ENCODE measurements at places on chromosomes 6 and 20. TPM values are rescaled to one million over a fixed set of nuclear protein-coding genes. Genes with fewer than 3 reads are reported as not detected.

DNA sequence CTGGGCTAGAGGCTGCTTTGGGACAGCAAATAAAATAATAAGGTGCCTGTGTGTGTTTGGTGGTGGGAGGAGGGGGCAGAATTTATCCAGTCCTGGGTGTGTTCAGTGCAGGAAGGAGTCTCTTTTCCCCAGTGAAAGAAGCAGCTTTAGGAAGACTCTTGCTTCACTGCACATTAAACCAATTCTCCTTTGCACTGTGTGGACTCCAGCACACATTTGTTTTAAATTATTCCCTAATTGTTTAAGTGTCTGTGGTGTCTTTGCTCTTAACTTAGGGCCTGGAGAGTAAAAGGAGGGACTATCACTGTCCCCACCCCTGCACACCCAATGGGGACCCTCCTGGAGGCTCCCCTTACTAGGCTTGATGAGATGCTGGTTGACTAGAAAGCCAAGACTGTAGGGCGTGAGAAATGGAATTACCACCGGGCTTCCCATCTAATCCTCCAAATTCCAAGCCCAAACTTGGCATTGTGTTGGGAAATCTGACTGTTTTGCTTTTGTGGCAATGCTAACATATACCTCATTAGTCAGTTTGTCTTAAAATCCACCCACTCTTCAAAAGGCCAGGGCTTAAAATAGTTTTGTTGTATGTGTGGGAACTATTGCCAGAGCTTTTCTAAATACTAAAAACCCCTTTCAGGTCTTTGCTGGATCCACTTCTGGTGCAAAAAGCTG is 13.5 kb upstream of the DAAM2 start:
- no peaks in the 10 kb centered on the region for H3K4me1 ChIP-seq
- no peak for DNase-seq
- H3K27ac ChIP-seq: no peak overlapping the region
- no peaks in the 10 kb centered on the region for H3K27me3 ChIP-seq
- H3K36me3 ChIP-seq: no peaks in the 10 kb centered on the region
- no peak overlapping the region for H3K4me3 ChIP-seq

- H3K36me3 ChIP-seq: no peaks in the 10 kb centered on the region
- H3K4me1 ChIP-seq: no peaks in the 10 kb centered on the region
- H3K4me3 ChIP-seq: no peak overlapping the region
Observed at GRCh38 chr20:50837532-50838321, 42.9 kb downstream of the BCAS4 start.

- no peaks in the 10 kb centered on the region for H3K36me3 ChIP-seq
- no peaks in the 10 kb centered on the region for H3K27me3 ChIP-seq
- no peak overlapping the region for H3K27ac ChIP-seq
- DNase-seq: peak; percentile 25
- no peaks in the 10 kb centered on the region for H3K4me1 ChIP-seq
- no peak overlapping the region for H3K4me3 ChIP-seq
Observed at GRCh38 chr20:32965581-32966373, 38.5 kb downstream of the SUN5 start.

GRCh38 chr20:37219751-37220668 is 40.7 kb upstream of the MROH8 start:
- H3K36me3 ChIP-seq: peaks cover 22% of the 10 kb centered on the region
- H3K27me3 ChIP-seq: no peaks in the 10 kb centered on the region
- H3K4me1 ChIP-seq: peaks cover 7% of the 10 kb centered on the region
- no peak overlapping the region for H3K27ac ChIP-seq
- no peak for DNase-seq

- H3K27me3 ChIP-seq: no peaks in the 10 kb centered on the region
- H3K4me3 ChIP-seq: no peak overlapping the region
- DNase-seq: no peak
- H3K27ac ChIP-seq: no peak overlapping the region
- H3K36me3 ChIP-seq: peaks cover 38% of the 10 kb centered on the region
Observed at GRCh38 chr6:7215131-7215530, 97.9 kb downstream of the SSR1 start.

GRCh38 chr6:12178521-12178920 is 111.6 kb upstream of the EDN1 start:
- no peaks in the 10 kb centered on the region for H3K36me3 ChIP-seq
- H3K27ac ChIP-seq: no peak overlapping the region
- H3K27me3 ChIP-seq: no peaks in the 10 kb centered on the region
- no peaks in the 10 kb centered on the region for H3K4me1 ChIP-seq

- H3K27ac ChIP-seq: peak overlapping the region; percentile 34
- no peak for DNase-seq
- H3K4me3 ChIP-seq: no peak overlapping the region
- no peaks in the 10 kb centered on the region for H3K36me3 ChIP-seq
- no peaks in the 10 kb centered on the region for H3K27me3 ChIP-seq
Observed at GRCh38 chr6:43762966-43763695, 6.9 kb upstream of the VEGFA start.

DNA sequence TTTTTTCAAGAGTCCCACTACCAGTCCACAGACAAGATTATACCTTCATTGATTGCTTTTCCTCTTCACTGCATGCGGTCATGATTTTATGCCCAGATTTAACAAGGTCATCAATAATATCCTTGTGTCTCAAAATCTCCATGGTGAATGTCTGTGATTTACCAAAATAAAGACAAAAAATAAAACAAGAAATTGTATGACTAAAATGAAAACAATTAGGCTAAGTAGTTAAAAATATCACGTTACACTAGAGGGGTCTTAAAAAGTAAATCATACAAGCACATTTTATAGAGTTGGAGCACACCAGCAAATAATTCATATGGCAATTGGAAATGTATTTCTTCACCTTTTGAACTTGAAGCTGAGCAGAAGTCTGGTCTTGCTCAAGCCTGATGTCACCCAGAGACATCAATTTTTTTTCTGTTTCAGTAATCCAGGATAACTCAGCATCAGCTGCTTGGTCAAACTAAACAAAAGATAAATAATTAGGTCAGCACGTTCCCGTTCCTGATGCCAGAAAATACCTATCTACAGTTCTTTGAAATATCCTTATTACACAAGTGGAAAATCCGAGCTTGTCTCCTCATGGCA is 125.4 kb downstream of the DST start:
- no peaks in the 10 kb centered on the region for H3K27me3 ChIP-seq
- no peaks in the 10 kb centered on the region for H3K36me3 ChIP-seq
- no peak for DNase-seq

- H3K27ac ChIP-seq: no peak overlapping the region
- H3K4me1 ChIP-seq: no peaks in the 10 kb centered on the region
- H3K4me3 ChIP-seq: no peak overlapping the region
- no peak for DNase-seq
Observed at GRCh38 chr20:38252292-38253288, 7.9 kb downstream of the KIAA1755 start.

- no peaks in the 10 kb centered on the region for H3K27me3 ChIP-seq
- no peaks in the 10 kb centered on the region for H3K36me3 ChIP-seq
- no peak overlapping the region for H3K27ac ChIP-seq
- H3K4me1 ChIP-seq: no peaks in the 10 kb centered on the region
- no peak for DNase-seq
- no peak overlapping the region for H3K4me3 ChIP-seq
Observed at GRCh38 chr20:39518654-39519053, 556.5 kb downstream of the DHX35 start.

- no peak overlapping the region for H3K4me3 ChIP-seq
- no peak for DNase-seq
- no peaks in the 10 kb centered on the region for H3K36me3 ChIP-seq
- no peaks in the 10 kb centered on the region for H3K4me1 ChIP-seq
Observed at GRCh38 chr6:134984821-134985220, 34.9 kb upstream of the ALDH8A1 start.

DNA sequence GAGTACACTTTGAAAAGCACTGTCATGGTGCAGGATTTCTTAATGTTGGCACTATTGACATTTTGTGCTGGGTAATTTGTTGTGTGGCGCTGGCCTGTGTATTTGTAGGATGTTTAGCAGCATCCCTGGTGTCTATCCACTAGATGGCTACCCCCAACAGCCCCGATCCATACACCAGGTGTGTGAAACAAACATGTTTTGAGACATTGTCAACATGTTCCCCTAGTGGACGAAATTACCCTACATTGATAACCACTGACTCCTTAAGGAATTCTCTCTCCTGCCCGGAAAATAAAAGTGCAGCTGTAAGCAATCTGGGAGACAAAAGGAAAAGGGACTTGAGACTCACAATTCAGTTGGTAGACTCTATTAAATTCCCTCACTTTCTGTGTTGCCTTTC is 52.6 kb upstream of the TMEM200A start:
- no peak for DNase-seq
- H3K4me3 ChIP-seq: no peak overlapping the region
- H3K36me3 ChIP-seq: no peaks in the 10 kb centered on the region
- H3K27ac ChIP-seq: no peak overlapping the region
- H3K4me1 ChIP-seq: no peaks in the 10 kb centered on the region

DNA sequence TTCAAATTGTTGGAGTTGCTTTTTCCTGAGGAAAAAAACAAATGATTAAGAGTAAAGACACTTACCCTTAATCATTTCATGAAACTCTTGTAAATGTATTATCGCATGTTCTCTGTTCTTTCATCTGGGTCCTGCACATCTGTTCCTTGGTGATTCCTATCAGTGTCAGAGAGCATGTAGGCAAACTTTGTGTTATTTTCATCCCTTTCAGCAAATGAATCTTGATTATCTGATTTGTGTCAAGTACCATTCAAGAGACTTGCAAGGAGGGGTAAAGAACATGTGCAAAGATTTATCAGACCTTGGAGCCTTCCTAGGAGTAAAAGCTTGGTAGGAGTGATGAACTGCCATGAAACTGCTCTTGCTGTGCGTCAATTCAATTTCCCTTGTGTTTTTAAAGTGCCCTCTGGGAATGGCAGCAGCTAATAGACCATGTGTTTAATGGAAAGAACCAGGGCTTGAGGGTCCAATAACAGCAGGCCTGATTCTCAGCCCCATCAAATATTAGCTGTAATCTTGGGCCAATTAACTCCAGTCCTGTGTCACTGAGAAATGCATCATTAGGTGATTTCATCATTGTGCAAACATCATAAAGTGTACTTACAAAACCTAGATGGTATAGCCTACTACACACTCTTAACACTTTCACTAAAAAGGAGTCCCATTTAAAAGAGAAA is 118.9 kb upstream of the CEP85L start:
- no peak overlapping the region for H3K4me3 ChIP-seq
- no peak overlapping the region for H3K27ac ChIP-seq
- H3K27me3 ChIP-seq: no peaks in the 10 kb centered on the region
- no peaks in the 10 kb centered on the region for H3K36me3 ChIP-seq
- DNase-seq: no peak

DNA sequence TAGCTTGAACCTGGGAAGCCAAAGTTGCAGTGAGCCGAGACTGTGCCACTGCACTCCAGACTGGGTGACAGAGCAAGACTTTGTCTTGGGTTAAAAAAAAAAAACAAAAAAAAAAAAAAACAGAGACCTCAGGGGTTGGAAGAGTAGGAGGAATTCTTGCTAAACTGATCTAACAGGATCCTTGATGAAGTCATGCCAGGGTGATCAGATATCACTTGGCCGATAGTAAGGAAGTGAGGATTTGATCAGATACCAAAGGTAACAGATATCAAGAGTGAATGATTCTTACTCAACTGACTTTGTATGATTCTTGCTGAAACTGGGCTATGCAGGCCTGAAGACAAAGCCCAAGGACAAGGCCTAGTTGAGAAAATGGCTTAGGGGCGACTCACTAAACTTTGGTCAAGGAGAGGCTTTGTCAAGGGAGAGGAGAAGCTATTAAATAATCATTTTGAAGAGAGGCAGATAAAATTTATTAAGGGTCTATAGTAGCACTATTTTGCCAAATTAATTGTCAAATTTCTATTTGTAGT is 624.7 kb downstream of the UTRN start:
- H3K27ac ChIP-seq: no peak overlapping the region
- H3K4me1 ChIP-seq: no peaks in the 10 kb centered on the region
- no peak for DNase-seq
- no peak overlapping the region for H3K4me3 ChIP-seq

DNA sequence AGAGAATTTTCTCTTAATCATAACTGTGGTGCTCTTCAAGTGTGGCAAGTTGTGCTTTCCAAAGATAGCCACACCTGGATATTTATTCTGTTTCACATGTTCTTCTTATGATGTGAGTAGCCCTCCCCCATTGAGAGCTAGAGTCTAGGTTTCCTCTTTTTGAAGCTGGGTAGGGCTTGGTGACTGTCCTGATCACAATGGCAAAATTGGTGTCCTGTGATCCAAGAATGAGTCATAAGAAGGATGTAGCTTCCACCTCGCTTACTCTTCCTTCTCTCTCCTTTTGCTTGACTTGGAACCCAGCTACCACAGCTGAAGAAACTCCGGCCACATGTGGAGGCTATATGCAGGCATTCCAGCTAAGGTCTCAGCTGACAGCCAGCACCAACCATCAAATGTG is 7.4 kb upstream of the IGF2R start:
- no peak for DNase-seq
- H3K27ac ChIP-seq: no peak overlapping the region
- no peaks in the 10 kb centered on the region for H3K4me1 ChIP-seq
- no peaks in the 10 kb centered on the region for H3K27me3 ChIP-seq
- no peak overlapping the region for H3K4me3 ChIP-seq
- no peaks in the 10 kb centered on the region for H3K36me3 ChIP-seq

DNA sequence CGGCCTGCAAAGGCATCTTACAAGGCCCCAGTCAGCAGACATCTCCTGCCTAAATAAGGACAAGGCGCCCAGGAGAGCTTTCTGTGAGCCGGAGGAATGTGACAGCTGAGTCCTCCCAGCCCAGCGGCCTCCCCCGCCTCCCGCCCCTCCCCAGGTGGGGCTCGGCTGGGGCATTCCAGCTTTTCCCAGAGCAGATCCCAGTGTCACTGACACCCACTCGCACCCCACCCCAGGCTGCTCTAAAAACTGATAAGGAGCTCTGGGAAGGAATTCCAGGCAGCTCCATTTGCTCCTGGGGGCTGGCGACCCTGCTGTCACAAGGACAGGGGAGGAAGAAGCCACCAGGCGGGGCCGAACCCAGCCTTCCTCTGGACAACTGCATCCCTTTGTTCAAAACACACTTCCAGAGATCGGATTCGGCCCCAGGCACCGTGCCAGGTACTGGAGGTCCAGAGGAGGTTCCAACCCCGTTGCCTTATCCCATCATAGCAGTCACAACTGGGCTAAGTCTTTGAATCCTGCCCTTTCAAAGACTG is 49.7 kb downstream of the JPH2 start:
- H3K4me3 ChIP-seq: no peak overlapping the region
- no peak for DNase-seq
- no peaks in the 10 kb centered on the region for H3K27me3 ChIP-seq
- no peaks in the 10 kb centered on the region for H3K4me1 ChIP-seq

GRCh38 chr20:967796-968742 is 34.0 kb downstream of the RSPO4 start:
- no peaks in the 10 kb centered on the region for H3K4me1 ChIP-seq
- no peak for DNase-seq
- H3K27ac ChIP-seq: no peak overlapping the region
- no peaks in the 10 kb centered on the region for H3K36me3 ChIP-seq
- H3K4me3 ChIP-seq: no peak overlapping the region
- H3K27me3 ChIP-seq: no peaks in the 10 kb centered on the region

GRCh38 chr6:40336296-40336695 is 250.9 kb downstream of the LRFN2 start:
- no peak overlapping the region for H3K27ac ChIP-seq
- no peaks in the 10 kb centered on the region for H3K27me3 ChIP-seq
- DNase-seq: no peak
- H3K4me3 ChIP-seq: no peak overlapping the region

The TREML2 gene
- total RNA-seq: not detected

The XKR7 gene
- total RNA-seq: 0.06 TPM

The NOX3 gene
- not detected for total RNA-seq

The CLDN20 gene
- not detected for total RNA-seq

The CST3 gene
- total RNA-seq: 232 TPM

The SPATA25 gene
- 0.85 TPM for total RNA-seq

The RIPOR2 gene
- 3.7 TPM for total RNA-seq

The EDN3 gene
- total RNA-seq: 5.4 TPM

The HTR1E gene
- total RNA-seq: 0.09 TPM

The CCN6 gene
- not detected for total RNA-seq

The ADGB gene
- not detected for total RNA-seq

The B3GALT4 gene
- 5.4 TPM for total RNA-seq

Measured in pancreas (tissue), 10 donors.